ENCODE measurements at places on chromosomes 1 and 21.

- DNase-seq = no peak
Observed at GRCh38 chr1:154520333-154520732, 18.1 kb upstream of the SHE start.

DNA sequence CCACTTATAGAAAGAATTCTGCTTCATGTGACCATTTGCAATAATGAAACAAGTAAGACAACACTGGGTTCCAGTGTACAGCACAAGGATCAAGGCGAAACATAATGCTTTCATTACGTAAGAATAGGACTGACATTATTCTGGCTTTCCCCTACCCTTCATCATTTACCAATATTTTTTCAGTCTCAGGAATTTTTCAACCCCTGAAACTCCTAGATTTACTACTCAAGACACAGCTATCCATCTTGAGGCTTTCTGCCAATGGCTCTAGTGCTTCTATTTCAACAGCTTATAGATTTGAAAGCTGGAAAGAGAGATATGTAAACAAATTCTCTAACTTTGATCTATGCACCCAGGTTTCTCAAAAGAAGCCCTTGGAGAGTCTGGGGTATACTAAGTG lies 48.4 kb downstream of the WLS start:
- no peak for DNase-seq

- DNase-seq = no peak
Observed at GRCh38 chr1:44985747-44986359, 542 bp downstream of the EIF2B3 start.

DNA sequence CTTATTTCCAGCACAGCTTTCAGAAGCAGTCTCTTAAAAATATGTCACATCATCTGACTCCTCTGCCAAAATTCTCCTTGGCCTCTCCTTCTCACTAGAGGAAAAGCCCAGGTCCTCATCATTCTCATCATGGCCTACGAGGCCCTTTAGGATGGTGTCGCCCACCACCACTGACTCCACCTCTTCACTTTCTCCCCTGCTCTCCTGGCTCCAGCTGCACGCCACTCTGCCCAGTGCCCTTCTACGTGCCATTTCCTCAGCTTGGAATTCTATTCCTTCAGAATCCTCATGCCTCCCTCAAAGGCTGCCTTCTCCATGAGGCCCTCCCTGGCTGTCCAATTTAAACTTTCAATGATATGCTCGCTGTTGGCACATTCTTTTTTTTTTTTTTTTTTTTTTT lies 25.3 kb upstream of the BTG2 start:
- DNase-seq = peak; percentile 9

- no peak for DNase-seq
Observed at GRCh38 chr1:211257826-211258225, 1.3 kb upstream of the RCOR3 start.

DNA sequence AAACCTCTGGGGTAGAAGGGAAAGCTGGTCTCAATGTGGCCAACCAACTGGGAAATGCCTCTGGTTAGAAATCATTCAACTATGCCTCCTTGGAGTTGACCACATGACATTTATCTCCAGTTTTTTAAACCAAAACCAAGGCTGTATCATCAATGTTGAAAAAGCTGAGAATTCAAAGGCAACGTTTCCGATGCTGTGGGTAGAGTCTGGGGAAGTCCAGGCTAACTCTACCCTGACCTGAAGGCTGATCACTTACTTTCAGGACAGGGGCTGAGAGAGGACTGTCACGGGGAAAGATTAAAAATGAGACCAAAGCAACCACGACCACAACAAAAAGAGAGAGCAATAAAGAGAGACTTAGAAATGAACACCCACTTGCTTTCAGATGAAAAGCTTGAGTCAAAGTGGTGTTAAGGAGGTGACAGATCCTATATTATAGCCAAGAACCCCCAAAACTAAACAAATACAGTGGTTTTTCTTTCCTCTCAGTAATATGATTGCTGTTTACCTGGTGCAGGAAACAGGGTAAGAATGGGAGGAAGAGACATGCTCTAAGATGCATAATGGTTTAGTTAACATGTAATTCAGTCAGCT lies 90.8 kb upstream of the TNFSF4 start:
- DNase-seq = no peak

DNA sequence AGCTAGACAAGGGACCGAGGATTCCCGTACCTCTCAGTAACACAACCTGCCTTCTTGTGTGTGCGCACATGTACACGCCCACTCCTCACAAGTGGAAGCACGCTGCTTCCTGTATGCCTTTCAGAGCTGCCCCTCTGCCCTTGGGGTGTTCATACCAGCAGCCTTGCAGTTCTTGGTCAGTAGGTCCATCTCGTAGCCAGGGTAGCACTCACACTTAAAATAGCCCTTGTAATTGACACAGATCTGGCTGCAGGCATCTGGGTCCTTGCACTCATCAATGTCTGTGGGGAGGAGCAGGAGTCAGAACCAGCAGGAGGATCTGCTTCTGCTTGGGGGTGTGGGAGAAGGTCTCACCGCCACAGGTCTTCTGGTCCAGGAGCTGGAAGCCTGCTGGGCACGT lies 32.6 kb upstream of the MAGOH start:
- no peak for DNase-seq

DNA sequence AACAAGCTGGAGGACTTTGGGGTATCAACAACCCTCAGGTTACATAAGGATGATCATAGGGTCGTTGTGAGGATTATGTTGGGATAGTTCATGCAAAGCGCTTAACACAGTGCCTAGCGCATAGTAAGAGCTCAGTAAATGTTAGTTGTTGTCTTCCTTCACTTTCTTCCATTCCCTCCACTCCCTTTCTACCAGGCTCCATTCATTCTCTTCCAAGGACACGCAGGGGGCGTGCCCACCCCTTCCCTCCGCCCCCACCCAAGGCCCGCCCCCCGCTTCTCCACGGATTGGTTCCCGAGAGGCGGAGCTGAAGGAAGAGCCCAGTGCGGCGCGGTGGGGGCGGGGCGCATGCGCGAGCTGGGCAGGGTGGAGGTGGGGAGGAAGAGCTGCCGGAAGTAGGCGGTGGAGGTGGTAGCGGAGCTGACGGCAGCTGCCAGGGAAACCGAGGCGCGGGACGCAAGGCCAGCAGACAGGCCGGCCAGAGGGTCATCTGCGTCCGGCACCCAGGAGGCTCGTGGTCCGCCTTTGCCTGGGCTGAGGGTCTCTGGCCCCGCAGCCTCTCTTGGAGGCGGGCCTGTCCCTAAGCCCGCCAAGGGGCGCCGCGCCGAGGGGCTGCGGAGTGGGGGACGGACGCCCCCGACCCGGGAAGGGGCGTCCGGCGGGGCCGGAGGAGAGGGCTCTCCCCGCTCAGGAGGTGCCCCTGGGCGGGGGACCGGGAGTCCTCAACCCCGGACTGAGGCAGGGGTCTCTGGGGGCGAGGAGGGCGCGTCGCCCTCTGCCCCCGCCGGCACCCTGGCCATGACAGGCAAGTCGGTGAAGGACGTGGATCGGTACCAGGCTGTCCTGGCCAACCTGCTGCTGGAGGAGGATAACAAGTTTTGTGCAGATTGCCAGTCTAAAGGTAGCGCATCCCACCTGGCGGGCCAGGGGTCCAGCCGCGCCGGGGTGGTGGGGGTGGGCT lies at the start of gene SMAP2:
Gene SMAP2 (plus strand): TSS at position 405 of the 961 bp plus-strand sequence. CDS start 394 bp downstream, at position 799.
- peak; percentile 97 for DNase-seq

DNA sequence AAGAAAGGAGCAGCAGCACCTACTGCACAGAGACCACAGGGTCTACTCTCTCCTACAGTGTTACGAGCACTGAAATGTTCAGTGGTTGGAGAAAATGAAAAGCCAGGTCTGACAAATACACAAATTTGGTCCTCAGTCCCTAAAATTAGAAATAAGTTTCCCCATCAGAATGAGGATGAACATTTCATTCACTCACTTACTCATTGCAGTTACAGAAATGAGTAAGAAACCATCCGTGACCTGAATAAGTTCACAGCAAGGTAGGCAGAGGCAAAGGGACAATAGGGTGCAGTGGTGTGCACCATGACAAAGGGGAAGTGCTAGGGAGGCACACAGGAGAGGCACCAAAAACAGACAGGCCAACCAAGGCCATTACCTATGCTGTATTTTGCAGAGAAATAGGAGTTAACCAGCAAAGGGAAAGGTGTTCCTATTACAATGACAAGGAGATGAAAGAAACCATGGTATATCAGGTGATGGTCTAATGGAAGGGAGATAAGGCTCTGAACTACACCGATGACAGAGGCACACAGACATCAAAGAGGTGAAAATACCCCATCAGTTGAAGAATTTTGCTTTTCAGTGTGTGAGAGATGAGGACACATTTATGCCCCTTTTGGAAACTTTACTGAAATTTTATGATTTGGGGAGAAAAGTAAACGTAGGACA lies 29.4 kb downstream of the VAV3 start:
- DNase-seq = no peak

GRCh38 chr1:186662752-186663151 lies 17.5 kb downstream of the PTGS2 start:
- DNase-seq = no peak

GRCh38 chr1:106620521-106620954 lies 435.9 kb upstream of the PRMT6 start:
- DNase-seq = no peak

DNA sequence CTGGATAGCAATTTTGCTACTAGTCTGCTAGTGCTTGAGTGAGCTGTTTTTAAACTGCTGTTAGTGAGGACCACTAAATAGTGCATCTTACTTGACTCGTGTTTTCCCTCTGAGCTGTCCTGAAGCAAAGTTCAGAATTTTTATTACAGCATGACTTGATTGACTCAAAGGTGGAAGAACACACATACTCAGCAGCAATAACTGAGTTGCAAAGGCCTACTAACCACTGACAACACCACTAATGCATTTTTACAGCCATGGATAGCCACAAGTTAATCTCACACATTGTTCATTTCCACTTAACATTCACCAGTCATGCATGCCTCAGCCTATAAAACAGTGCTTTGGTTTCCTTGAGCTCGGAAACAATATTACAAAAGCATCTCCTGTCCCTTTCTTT lies 148.7 kb downstream of the RUNX1 start:
- no peak for DNase-seq

- no peak for DNase-seq
Observed at GRCh38 chr1:38917772-38918171, 23.9 kb downstream of the RHBDL2 start.

DNA sequence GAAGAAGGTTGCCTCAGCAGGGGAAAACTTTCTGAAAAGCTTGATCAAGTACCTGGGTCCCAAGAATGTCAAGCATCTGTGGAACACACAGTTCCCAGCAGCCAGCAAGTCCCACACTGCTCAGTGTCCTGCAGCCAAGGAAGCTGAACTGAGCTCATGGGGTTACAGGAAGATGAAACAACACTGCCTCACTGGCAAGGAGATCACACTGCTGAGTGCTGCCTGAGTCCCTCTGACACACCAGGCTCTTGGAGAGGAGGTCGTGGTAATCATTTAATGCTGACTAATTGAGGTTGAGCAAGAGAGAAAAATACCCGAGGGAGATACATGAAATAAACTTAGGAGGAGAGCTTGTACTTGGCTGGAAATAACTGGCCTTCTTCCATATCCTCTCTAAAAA lies 75.2 kb downstream of the MPZL1 start:
- no peak for DNase-seq
